Hair follicular keratinocyte (primary cell): ENCODE measurements at places on chromosomes 11 and 22. TPM values are rescaled to one million over a fixed set of nuclear protein-coding genes. Genes with fewer than 3 reads are reported as not detected.

UPK3A gene
- total RNA-seq: not detected in 2 replicates

C11orf21 gene
- total RNA-seq: not detected in 2 replicates

OR2D2 gene
- not detected in 2 replicates for total RNA-seq

SCN2B gene
- total RNA-seq: 0.15 and 0.23 TPM in 2 replicates

WEE1 gene
- total RNA-seq: 17.2 and 31.4 TPM in 2 replicates

SLC22A8 gene
- total RNA-seq: not detected in 2 replicates

FXYD6 gene
- 0.08 TPM in 1 of 2 replicates, not detected in the other for total RNA-seq

PARVA gene
- 17.7 and 23.0 TPM in 2 replicates for total RNA-seq
